ENCODE measurements at places on chromosomes 7 and 10. TPM values are rescaled to one million over a fixed set of nuclear protein-coding genes. Genes with fewer than 3 reads are reported as not detected.

Gene GPER1
- 4.1 TPM for total RNA-seq

Gene AOC1
- total RNA-seq, result not detected

Gene C7orf33
- 3.6 TPM for total RNA-seq

Gene UNC5B
- total RNA-seq, result 10.9 TPM

Gene PDCD11
- 33.3 TPM for total RNA-seq

Gene SLC25A40
- total RNA-seq, result 56.0 TPM

Gene NEUROD6
- 0.93 TPM for total RNA-seq

Gene MYO3A
- total RNA-seq, result 10.5 TPM

Gene SYT15B
- total RNA-seq, result 4.0 TPM

Gene TRA2A
- total RNA-seq, result 112 TPM

Gene AKR1C3
- total RNA-seq, result 6.0 TPM

Gene TET1
- 55.9 TPM for total RNA-seq

Gene FAM237B
- not detected for total RNA-seq

Gene GPR15LG
- total RNA-seq, result not detected

Gene C10orf62
- total RNA-seq, result not detected

Gene NRCAM
- 171 TPM for total RNA-seq

Gene GATA3
- total RNA-seq, result 1.6 TPM

Gene PSMG3
- 20.4 TPM for total RNA-seq

Gene SLC18A3
- total RNA-seq, result 1.3 TPM

Gene PPA1
- 123 TPM for total RNA-seq

Gene NODAL
- total RNA-seq, result 1.3 TPM

Gene C7orf57
- total RNA-seq, result 0.22 TPM

Gene FAM221A
- 21.3 TPM for total RNA-seq

Gene DYDC2
- total RNA-seq, result 2.3 TPM

Gene FAM25A
- total RNA-seq, result not detected

Gene COL13A1
- 8.1 TPM for total RNA-seq

Gene PAPOLB
- 1.5 TPM for total RNA-seq

Gene LFNG
- total RNA-seq, result 42.2 TPM

Gene ACSL5
- total RNA-seq, result 3.6 TPM

Gene SPDYE16
- total RNA-seq, result 1.2 TPM

Data from camera-type eye (tissue), 1 donor.